ENCODE measurements at places on chromosomes 4 and X.

DNA sequence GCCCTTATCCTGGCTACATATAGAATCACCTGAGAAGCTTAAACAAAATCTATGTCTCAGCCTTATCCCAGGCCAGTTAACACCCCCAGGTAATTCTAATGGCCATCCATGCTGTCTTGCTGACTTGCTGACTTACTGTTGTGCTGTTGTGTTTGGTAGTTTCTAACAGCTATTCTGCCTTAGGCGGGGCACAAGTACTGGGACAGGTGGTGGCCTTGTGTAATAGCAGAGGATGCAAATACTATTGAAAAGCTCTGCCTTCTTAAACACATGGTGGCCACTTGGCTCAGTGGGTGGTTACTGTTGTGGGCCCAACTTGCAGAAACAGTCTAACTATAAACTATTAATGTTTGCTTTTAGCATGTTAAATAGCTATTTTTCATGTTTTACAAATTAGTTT is 56.2 kb downstream of the CDS1 start:
- DNase-seq = no peak

- DNase-seq = no peak
These were observed 102.4 kb upstream of the MAML3 start for GRCh38 chr4:140256335-140256734.

- DNase-seq = no peak
These were observed 41.9 kb downstream of the ARHGEF38 start for GRCh38 chr4:105594099-105595010.

DNA sequence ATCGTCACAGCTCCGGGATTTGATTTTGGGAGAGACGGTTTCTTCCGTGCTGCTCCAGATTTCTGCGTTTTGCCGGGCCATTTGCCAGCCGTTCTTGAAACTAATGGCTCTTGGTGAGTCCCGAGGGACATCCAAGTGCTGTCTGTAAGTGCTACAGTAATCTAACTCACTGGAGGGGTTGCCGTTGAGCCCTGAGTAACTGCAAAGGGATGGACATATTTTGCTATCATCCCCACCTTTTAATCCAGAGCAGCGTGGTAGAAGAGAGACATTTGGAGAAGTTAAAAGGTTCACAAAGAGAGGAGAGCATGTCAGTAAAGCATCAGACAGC is 88.9 kb upstream of the PDLIM3 start:
- DNase-seq = no peak

DNA sequence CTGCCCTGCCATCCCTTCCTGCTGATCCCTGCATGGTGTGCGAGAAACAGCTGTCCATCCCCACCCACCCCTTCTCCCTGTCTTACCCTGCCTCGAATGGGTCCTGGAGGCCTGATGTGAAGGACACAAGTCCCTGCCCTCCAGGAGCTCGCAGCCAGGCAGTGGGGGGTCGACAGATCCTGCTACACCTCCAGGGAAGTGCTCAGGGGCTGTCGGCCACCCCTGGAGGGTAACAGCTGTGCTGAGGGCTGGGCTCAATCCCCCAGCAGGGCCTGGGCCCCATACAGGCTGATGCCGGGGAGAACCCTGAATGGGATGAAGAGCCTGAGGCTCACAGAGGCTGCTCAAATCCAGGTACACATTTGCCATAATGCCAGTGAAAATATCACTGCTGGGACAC is 17.6 kb downstream of the HMX1 start:
- DNase-seq = no peak

DNA sequence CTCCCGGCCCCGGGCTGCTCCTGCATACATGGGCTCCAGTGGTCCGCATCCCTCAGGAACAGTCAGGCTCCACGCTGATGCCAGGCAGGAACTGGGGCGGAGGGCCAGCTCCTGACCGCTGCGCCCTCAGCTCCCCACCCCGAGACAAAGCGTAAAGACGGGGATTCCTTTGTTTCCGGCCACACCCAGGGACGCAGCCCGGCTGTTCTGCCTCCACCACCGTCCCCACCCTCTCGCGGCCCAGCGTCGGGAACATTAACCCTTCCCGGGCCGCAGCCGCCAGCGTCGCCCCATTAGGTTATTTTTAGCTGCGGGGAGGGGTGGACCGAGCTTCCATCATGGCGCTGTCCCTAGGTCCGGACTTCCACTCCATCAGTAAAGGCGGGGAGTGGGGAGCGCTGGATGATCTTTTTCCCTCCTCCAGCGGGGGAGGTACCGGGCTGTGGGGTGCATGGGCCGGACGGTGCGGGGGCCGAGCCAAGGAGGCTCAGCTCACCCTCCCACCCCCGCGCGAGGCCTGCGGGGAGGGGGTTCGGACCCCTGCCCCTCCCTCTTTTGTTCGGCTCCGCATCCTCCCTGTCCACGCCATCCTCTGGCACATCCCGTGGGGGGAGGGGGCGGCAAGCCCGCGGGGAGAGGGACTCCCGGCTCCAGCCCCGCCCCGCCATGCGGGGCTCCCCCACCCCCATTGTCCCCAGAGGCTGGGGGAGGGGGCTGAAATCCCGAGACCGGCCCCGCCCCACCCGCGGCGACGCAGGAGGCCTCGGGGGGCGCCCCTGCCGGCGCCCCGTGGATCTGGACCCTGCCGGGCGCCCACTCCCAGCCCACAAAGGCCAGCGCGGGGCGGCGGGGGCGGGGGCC is 5.3 kb downstream of the CRMP1 start:
- DNase-seq = no peak
